ENCODE measurements at places on chromosomes 5 and 9. TPM values are rescaled to one million over a fixed set of nuclear protein-coding genes. Genes with fewer than 3 reads are reported as not detected.

The PCDHB10 gene
- 0.33 TPM for total RNA-seq

DNA sequence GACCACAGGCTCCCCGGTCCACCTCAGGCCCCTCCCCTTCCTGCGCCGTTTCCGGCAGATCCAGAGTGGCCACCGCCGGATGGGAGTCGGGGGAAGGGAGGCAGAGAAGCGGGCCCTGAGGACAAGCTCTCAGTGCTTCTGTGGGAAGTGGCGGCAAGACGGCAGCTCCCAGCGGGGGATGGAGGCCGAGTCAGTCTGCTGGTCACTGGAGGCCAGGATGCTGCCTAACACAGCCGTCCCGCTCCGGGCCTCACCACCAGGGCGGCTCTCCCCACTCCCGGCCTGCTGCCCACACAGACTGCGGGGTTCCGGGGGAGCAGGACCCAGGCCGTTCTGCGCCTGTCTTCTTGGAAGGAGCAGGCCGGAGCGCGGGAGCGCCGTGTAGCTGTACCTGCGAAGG, 31.4 kb downstream of the FXN start:
- no peaks in the 10 kb centered on the region for H3K36me3 ChIP-seq
- DNase-seq = no peak
- no peaks in the 10 kb centered on the region for H3K27me3 ChIP-seq
- H3K4me3 ChIP-seq = no peak overlapping the region

DNA sequence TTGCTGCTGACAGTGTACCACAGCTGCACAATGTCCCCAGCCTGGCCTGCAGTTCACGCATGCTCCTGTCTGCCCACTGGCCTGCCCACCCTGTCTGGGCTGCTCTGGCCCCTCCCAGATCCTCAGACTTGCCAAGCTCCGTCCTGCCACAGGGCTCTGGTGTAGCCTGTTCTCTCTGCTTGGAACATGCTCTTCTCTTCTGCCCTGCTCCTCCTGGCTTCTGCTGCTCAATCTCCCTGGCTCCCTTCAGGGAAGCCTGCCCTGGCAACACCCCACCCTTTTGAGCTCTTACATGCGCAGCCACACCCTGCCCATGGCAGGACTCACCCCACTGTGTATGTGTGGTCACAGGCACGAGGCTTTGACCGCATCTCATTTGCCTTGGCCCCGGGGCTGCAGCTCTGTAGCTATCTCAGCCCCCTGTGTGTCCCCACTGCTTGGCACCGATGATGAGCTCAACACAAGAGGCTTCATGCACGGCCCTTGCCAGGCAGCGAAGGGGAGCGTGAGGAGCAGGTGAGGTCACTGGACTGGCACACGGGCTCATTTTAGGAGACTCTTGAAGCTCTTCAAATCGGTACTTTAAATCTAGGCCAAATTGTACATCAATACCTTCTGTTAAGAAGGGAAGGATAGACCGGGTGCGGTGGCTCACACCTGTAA, 20.4 kb upstream of the BRD3 start:
- no peak for DNase-seq
- no peaks in the 10 kb centered on the region for H3K4me1 ChIP-seq
- H3K36me3 ChIP-seq = no peaks in the 10 kb centered on the region
- no peaks in the 10 kb centered on the region for H3K27me3 ChIP-seq
- H3K27ac ChIP-seq = no peak overlapping the region

GRCh38 chr9:110429453-110429852, 91.8 kb upstream of the TXNDC8 start:
- H3K4me1 ChIP-seq = no peaks in the 10 kb centered on the region
- no peak overlapping the region for H3K27ac ChIP-seq
- no peak overlapping the region for H3K4me3 ChIP-seq
- H3K27me3 ChIP-seq = no peaks in the 10 kb centered on the region

GRCh38 chr9:119367683-119368075, 1.6 kb downstream of the BRINP1 start:
- DNase-seq = no peak
- no peak overlapping the region for H3K4me3 ChIP-seq
- H3K27me3 ChIP-seq = no peaks in the 10 kb centered on the region

The NRG2 gene
- total RNA-seq = 1.8 TPM

The QRFP gene
- not detected for total RNA-seq

GRCh38 chr5:71949772-71950171, 157.5 kb upstream of the MAP1B start:
- no peaks in the 10 kb centered on the region for H3K36me3 ChIP-seq
- H3K4me3 ChIP-seq = no peak overlapping the region
- no peak for DNase-seq
- H3K27me3 ChIP-seq = no peaks in the 10 kb centered on the region
- no peaks in the 10 kb centered on the region for H3K4me1 ChIP-seq

DNA sequence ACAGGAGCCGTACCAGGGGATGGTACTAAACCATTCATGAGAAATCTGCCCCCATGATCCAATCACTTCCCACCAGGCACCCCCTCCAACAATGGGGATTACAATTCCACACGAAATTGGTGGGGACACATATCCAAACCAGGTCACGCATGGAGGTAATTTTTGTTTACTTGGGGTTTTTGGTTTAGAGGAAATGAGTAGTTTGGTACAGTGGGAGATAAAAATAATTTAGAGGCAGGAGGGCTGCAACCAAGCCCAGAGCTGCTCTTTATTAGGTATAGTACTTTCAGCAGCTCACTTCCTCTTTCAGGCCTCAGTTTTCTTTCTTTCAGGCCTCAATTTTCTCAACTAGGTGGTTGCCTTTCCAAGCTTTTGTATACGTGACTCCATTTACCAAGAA, 23.2 kb downstream of the PRUNE2 start:
- DNase-seq = no peak
- no peaks in the 10 kb centered on the region for H3K27me3 ChIP-seq
- no peak overlapping the region for H3K27ac ChIP-seq
- no peaks in the 10 kb centered on the region for H3K36me3 ChIP-seq
- H3K4me3 ChIP-seq = no peak overlapping the region

DNA sequence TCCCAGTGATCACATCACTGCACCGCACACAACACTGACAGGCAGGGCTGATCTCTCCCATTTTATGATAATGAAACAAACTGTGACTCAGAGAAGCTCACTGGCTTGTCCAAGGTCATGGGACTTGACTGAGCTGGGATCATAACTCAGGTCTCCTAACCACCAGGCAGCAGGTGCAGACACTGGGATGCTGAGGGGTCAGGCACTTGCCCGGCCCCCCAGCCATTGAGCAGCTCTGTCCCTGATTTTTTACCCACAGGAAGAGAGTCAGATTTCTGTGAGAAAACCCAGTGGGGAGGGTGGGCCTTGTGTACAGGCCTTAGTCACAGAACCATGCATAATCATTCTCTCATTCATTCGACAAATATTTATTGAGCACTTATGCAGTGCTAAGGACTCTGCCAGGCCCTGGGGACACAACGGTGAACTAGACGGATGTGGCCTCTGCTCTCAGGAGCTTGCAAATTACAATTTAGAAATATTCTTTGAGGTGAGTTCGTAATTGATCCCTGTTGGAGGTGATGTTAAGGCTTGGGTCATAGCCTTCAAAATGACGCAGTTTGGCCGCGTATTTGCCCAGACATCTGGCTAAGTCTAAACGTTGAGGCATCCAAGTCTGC, 54.5 kb upstream of the TGFBR1 start:
- no peaks in the 10 kb centered on the region for H3K27me3 ChIP-seq
- no peaks in the 10 kb centered on the region for H3K36me3 ChIP-seq
- H3K4me3 ChIP-seq = no peak overlapping the region
- H3K4me1 ChIP-seq = peaks cover 62% of the 10 kb centered on the region
- peak overlapping the region; percentile 99 for H3K27ac ChIP-seq

The MYO10 gene
- 72.3 TPM for total RNA-seq

The PCDH1 gene
- total RNA-seq = 53.0 TPM

- peaks cover 3% of the 10 kb centered on the region for H3K4me1 ChIP-seq
- no peaks in the 10 kb centered on the region for H3K36me3 ChIP-seq
- H3K4me3 ChIP-seq = no peak overlapping the region
- H3K27me3 ChIP-seq = no peaks in the 10 kb centered on the region
- DNase-seq = no peak
Observed at GRCh38 chr5:124889850-124890249, 143.4 kb upstream of the ZNF608 start.

The NR4A3 gene
- total RNA-seq = 0.98 TPM

- DNase-seq = no peak
- no peak overlapping the region for H3K4me3 ChIP-seq
Observed at GRCh38 chr9:119252671-119253299, 116.5 kb downstream of the BRINP1 start.

DNA sequence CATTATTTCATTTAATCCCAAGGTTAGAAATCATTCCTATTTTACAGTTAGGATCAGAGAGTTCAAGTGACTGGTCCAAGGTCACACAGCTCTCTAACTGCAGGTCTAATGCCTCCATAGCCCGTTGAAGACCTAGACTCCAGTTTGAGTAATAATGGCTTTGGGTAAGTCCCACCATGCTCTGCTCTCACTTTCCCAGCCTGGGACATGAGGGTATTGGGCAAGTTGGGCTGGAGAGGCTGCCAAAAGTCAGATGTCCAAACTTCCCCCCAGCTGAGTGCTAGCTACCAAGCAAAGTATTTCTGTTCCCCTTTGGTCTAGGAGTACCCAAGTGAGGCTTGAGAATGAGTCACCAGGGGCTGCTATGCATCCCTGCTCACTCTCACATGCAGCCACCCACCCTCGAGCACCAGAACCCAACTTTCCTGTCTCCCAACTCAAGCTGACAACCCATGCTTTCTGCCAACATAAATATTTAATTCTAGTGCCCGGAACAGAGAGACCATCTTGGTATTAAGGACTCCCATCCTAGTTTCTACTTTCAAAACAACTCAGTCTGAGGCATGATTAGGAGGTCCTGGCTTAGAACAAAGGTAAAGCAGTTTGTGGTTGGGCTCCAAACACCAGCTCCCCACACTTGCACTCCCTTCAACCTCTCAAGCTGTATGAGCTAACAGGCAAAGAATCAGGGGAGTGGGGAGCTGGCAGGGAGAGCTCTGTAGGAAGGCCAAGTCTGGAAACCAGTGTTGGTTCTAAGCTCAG, 236.5 kb upstream of the TRIM32 start:
- peak; percentile 26 for DNase-seq
- no peaks in the 10 kb centered on the region for H3K4me1 ChIP-seq
- no peaks in the 10 kb centered on the region for H3K27me3 ChIP-seq
- H3K4me3 ChIP-seq = no peak overlapping the region
- no peaks in the 10 kb centered on the region for H3K36me3 ChIP-seq
- H3K27ac ChIP-seq = no peak overlapping the region

DNA sequence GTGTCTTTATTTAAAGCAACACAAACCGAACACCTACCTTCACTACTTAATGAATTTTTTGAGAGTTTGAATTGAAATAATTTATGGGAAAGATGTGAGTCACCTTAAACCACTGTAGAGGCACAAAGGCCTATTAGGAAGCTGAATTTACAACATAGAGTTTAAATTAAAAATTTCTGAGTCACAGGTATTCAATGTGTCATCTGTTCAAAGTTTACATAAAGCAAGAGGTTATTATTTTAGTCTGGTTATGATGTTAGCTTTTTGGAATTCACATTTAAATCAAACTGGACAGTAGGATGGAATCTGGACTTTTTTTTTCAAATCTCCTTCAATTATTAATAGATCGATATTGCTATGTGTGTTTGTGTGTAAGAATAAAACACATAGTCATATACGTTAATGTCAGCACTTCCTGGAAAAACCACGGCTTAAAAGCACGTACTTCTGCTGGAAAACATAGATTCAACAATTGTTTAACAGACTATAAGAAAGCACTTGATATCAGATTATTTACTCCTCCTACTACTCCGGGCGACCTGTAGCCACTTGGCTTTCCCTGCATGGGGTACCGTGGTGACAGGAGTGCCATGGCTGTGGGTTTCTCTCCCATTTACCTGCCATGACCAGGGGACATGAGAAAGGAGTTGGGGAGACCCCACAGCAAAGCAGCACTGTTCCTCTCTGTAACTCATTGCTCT, 638.6 kb downstream of the SEMA5A start:
- H3K4me3 ChIP-seq = peak overlapping the region; percentile 48
- H3K36me3 ChIP-seq = no peaks in the 10 kb centered on the region
- DNase-seq = peak; percentile 97
- peaks cover 48% of the 10 kb centered on the region for H3K4me1 ChIP-seq
- H3K27me3 ChIP-seq = no peaks in the 10 kb centered on the region

Measured in PC-3 (cell line).